ENCODE measurements at places on chromosomes 16 and 17.

- no peak for DNase-seq
Measured at GRCh38 chr17:33240362-33240761, 52.7 kb downstream of the ASIC2 start.

- no peak for DNase-seq
Measured at GRCh38 chr17:34979153-34979552, 1.2 kb upstream of the LIG3 start.

DNA sequence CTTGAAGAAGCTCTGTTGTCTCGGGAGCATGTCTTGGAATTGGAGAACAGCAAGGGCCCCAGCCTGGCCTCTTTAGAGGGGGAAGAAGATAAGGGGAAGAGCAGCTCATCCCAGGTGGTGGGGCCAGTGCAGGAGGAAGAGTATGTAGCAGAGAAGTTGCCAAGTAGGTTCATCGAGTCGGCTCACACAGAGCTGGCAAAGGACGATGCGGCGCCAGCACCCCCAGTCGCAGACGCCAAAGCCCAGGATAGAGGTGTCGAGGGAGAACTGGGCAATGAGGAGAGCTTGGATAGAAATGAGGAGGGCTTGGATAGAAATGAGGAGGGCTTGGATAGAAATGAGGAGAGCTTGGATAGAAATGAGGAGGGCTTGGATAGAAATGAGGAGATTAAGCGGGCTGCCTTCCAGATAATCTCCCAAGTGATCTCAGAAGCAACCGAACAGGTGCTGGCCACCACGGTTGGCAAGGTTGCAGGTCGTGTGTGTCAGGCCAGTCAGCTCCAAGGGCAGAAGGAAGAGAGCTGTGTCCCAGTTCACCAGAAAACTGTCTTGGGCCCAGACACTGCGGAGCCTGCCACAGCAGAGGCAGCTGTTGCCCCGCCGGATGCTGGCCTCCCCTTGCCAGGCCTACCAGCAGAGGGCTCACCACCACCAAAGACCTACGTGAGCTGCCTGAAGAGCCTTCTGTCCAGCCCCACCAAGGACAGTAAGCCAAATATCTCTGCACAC is 21.2 kb downstream of the AKAP1 start:
- DNase-seq, result peak; percentile 64

DNA sequence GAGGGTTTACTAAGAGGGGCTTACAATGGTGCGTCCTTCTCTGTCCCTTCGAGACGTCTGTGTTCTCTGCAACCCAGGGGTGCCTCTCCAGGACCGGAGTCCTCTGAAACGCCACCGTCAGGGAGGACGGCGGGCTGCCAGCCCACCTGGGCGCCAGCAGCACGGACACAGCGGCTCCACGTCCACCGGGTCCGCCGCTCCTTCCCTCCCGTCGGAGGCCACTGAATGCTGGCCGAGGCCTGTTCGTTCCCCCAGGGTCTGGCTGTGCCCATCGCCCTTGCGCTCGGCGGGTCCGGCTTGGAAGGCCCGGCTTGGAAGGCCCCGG is 403 bp downstream of the TEPSIN start:
- DNase-seq, result no peak

- no peak for DNase-seq
Measured at GRCh38 chr17:28293994-28294393, 25.0 kb upstream of the TMEM97 start.

- DNase-seq, result peak; percentile 84
Measured at GRCh38 chr16:62190426-62190825, 154.2 kb upstream of the CDH8 start.

DNA sequence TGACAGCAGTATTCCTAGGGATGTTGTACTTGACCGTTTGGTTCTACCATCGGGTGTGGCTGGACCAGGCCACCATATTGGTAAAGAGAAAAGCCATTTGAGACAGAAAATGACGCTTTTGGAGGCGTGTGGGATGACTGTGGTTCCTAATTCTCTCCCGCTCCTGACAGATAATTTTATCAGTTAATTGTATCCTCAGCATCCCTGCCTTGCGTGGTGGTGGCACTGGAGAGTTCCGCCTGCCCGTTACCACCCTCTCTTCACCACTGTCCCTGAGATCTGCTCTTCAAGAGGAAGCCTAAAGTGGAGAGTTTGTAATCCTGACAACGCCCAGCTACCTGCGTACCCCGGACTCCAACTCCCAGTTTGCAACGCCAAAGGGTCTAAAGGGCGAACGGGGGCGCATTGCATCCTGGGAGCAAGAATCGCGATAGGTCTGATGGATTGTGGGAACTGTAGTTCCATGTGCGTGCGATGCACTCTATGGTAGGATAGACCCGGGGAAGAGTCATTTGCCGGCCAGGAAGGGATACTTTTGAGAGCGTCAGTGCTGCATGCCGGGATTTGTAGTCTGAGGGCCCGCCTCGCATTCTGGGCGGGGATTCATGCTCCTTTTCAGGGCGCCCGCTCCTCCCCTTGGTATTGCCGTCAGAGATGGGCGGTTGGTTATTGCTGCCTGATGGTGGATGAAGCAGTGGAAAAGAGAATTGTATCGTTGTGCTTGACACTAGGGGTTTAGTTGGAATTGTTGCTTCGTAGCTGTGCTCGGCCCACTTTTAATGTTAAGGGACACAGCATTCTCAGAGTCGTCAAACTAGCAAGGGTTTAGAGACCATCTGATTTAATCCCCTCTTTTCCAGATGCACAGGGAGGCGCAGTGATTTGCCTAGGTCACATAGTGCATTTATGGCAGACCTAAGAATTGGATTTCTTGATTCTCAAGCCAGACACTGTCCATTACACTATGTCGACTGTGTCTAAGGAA is 965 bp upstream of the PHF12 start:
- peak; percentile 100 for DNase-seq

GRCh38 chr17:78598013-78598471 is 20.8 kb upstream of the DNAH17 start:
- DNase-seq, result no peak

GRCh38 chr16:53757971-53758609 is 54.1 kb downstream of the FTO start:
- DNase-seq, result no peak

DNA sequence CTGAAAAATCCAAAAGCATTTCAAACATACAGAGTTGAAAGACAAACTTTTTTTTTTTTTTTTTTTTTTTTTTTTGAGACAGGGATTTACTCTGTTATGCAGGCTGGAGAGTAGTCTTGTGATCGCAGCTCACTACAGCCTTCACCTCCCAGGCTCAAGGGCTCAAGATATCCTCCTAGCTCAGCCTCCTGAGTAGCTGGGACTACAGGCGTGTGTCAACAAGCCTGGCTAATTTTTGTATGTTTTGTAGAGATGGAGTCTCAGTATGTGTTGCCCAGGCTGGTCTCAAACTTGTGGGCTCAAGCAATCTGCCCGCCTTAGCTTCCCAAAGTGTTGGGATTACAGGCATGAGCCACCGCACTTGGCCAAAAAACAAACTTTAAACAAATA is 64.2 kb upstream of the KIFC3 start:
- no peak for DNase-seq

DNA sequence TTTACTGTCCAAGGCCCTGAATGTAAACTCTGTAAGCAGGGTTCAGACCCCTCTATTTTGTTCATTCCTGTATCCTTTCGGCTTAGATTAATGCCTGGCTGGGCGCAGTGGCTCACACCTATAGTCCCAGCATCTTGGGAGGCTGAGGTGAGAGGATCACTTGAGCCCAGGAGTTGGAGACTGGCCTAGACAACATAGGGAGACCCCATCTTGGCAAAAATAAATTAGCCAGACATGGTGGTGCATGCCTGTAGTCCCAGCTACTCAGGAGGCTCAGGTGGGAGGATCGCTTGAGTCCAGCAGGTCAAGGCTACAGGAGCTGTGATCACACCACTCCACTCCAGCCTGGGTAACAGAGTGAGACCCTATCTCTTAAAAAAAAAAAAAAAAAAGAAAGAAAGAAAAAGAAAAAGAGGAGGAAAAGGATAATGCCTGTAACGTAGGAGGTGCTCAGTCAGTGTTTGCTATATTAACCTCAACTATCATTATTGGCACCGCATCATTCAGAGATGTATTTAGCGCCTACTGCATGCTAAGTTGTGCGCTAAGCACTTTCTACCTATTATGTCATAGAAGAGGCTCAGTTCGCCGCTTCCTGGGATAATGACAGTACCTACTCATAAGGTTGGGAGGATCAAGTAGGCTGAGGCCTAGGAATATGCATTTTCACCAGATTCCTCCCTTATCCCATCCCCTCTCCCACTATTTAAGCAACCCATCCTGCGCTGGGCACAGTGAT is 5.0 kb downstream of the SOCS1 start:
- no peak for DNase-seq

GRCh38 chr16:3046641-3047386 is 453 bp downstream of the MMP25 start:
- peak; percentile 80 for DNase-seq

DNA sequence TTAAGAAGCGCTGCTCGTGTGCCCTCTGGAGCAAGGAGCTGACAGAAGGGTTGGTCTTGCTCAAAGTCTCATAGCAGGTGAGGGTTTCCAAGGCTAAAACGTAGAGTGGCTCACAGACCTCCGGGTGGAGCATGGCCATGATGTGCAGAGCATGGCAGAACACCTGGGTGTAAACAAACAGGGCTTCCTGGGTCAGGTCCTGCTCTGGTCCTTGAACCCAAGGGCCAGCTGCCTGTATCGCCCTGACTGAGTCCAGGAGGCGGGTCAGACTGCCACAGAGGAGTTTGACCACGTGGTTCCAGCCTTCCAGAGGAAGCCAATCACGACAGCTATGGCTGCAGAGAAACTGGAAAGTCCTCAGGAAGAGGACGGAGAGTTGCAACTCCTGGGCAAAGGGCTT is 7.1 kb downstream of the GEMIN4 start:
- no peak for DNase-seq

DNA sequence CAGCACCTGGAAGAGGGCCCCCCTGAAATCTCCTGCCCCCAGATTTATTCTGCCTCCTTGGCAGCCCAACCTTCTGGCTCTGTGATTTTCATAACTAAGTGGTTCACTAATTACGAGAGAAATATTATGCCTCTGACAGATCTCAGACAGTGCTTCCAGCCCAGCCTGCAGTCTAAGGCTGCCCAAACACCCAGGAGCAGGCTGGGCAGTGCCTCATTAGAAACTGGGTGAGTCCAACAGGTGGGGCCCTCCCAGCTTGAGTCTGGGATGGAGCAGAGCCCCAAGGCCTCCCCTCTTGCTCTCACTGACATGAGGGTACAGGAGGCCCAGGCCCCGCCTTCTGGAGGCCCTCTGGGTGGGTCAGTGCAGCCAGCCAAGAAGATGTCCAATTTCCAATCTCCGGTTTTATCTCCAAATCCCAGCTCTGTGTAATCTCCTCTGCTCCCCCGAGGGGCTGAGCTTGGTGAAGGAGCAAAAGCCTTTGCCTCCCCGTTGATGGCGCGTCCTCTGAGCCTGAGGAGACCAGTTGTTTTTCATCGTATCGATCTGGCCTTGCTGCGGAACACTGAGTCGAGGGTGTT is 20.1 kb upstream of the ABCC3 start:
- DNase-seq, result no peak

- DNase-seq, result no peak
Measured at GRCh38 chr17:73850426-73850825, 206.2 kb upstream of the SDK2 start.

- no peak for DNase-seq
Measured at GRCh38 chr16:81946206-81946605, 65.1 kb downstream of the SDR42E1 start.

GRCh38 chr17:53719229-53719628 is 103.5 kb upstream of the KIF2B start:
- no peak for DNase-seq
